ENCODE measurements at places on chromosomes 7 and 10.

DNA sequence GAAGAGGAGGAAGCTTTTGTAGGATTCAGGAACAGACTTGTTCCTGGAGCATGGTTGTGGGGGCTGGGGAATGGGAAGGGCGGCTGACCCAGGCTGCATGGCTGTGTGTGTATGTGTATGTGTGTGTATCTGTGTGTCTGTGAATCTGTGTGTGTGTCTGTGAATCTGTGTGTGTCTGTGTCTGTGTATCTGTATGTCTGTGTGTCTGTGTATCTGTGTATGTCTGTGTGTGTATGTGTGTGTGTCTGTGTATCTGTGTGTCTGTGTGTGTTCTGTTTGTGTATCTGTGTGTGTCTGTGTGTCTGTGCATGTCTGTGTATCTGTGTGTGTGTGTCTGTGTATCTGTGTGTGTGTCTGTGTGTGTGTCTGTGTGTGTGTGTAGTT, 6.6 kb upstream of the STX1A start:
- no peak for DNase-seq

GRCh38 chr10:12791728-12792127, 209.8 kb downstream of the CCDC3 start:
- no peak for DNase-seq

GRCh38 chr10:102778781-102779180, 35.0 kb downstream of the WBP1L start:
- DNase-seq = no peak

DNA sequence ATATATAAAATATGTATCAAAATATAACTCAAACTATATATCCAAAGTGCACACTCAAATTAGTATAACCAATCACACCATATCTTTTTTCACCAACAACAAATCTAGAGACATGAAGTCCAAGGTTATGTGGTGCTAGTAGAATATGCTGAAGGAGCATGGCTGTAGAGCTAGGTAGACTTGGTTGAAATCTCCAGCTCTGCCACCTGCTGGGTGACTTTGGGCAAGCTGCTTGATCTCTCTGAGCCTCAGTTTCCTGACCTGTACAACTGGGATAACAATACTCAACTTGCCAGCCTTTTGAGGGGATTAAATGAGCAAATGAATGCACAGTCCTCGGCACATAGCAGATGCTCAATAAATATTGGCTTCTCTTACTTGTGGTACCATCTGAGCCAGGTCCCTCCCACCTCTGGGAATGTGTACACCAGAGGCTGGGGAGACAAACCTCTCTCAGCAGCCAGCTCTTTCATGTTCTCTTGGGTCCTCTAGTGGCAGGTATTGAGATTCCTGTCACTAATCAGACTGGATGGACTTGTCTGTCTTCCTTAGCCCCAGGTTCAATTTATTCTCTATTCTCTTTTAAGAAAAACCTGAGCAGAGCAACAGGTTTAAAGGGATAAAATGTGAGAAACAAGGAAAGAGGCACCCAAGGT, 94.3 kb upstream of the PDE1C start:
- DNase-seq = peak; percentile 12

DNA sequence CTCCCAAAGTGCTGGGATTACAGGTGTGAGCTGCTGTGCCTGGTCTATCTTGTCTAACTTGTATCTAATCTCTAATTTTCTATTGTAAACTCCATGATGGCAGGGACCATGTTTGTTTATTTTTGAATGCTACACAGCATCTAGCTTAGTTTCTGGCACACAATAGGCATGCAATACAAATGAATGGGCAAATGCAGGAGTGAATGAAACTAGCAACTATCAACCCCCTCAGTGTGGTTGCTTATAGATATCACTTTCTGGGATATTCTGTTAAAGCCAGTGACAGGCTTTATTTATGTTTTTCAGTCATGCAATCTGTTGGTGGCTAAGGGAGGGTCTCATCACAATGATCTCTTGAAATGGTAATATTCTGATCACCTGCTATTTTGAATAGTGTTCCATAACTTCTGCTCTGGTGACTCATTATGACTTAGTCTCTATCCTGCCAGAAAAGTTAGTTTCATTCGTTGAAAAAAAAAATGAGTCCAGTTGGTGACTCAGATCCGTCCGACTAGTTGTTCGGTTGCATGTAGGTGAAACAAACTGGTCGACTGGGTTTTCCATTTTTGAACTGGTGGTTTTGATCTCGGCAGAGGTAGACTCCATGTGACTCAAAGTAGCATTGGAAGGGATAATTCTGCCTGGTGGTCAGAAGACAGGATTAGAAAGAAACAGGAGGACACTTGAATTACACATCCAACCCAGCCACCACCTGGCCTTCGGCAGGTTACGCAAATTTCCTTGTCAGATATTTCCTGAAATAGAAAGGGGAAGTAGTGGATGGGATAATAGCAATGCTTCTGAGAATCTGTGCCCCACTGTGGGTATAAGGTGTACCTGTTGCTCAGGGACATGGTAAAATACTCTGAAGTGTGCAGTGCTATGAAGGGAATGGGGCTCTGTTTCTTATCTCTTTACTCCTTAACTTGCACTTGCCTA, 76.8 kb downstream of the GATA3 start:
- no peak for DNase-seq

DNA sequence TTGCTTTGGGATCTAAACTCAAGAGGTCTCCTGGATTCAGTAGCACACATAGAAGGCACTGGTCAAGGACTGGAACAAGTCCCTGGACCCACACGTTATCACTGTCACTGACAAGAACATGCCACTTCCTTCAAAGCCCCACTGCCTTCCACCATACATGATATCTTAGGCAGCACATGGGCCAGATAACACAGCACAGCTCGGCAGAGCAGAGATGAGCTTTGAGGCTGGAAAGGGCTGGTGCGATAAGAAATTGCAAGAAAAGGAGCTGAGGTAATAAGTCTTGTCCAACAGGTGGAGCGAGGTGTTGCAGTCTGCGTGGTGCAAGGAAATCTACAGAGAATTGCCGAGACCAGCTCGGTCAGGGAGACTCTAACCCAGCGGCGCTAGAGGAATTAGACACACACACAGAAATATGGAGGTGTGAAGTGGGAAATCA, 139.8 kb upstream of the CDK13 start:
- DNase-seq = no peak

DNA sequence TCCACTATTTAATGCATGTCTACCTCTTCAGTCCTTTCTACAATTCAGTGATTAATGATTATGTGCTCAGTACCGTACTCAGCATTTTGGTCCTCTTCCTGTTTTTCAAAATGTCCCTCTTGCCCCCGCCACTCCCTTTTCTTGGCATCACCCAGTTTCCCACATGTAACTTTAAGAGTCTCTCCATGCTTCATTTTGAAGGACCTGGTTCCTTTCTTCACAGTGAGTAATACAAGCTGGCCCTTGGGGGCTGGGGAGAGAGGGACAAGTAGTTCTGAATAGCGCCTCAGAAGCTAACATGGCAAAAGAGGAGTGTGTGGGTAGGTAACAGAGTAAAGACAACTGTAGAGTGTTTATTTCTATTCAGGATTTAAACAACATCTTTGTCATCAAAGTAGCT, 34.6 kb upstream of the SLIT1 start:
- no peak for DNase-seq

GRCh38 chr10:82811621-82812020, 936.6 kb downstream of the NRG3 start:
- no peak for DNase-seq

- no peak for DNase-seq
These were observed 1160.8 kb upstream of the LRRTM3 start for GRCh38 chr10:65765006-65765541.

GRCh38 chr10:50605269-50605950, 18.3 kb downstream of the SGMS1 start:
- no peak for DNase-seq
